Muscle of back (tissue), 13 donors: ENCODE measurements at places on chromosomes 6 and 20. TPM values are rescaled to one million over a fixed set of nuclear protein-coding genes. Genes with fewer than 3 reads are reported as not detected.

DNA sequence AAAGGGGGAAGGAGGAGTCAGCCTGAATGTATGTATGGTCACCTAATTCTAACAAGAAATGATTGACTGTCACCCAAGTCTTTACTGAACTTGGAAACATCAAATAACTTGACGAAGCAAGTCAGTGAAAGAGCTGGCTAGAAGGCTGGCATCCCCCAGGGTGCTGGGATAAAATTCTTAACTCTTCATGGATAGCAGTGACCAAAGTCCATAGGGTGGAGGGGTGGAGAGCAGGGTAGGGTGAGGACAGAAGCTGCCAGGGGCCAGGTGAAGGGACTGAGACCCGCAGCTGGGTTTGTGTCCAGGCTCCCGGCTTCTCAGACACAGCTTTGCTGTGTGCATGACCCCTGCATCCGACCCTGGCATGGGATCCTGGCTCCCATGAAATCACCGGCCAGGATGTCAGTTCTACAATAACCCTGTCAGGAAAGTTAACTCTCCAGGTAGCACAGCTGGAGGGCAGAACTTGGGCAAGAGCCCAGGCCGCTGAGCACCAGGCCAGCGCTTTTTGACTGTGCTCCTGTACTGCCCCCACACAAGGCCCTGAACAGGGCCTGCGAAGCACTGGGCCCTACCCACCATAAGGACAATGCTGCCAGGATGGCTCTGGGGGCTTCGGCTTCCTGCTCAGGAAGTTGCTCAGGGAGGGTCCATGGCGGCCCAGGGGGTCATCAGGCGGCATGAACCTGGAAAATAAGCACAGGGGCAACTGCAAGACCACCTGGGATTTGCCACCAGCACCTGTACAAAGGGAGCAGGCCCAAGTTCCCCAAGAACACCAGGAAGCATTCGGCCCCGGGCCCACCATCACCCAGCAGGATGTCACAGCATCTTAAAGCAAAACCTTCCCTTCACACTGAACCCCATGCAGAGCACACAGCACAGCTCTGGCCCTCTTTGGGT, 32.5 kb downstream of the ZC3H12D start:
- no peak for DNase-seq

- DNase-seq = no peak
Measured at GRCh38 chr6:85408039-85408438, 41.8 kb upstream of the NT5E start.

DNA sequence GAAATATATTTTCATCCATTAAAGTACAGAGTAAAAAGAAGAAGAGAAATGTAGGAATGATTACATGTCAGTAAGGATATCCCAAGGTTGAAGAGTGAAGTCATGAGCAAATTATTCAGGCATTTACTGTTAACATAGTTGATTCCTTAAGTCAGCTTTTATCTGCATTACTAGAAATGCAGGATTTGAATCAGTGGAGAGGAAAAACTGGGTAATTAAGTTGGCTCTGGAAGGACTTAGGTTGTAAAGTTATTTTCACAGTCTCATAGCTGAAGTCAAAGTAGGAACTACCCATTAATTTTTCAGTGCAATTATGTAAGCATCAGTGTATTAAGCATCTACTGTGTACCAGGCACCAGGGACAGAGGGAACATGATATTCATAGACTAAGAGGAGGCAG, 7.8 kb downstream of the NAA20 start:
- no peak for DNase-seq

The LSM2 gene
- 46.2 TPM for polyA plus RNA-seq

The MAFB gene
- polyA plus RNA-seq = 17.2 TPM
